ENCODE measurements at places on chromosomes 1 and 21. TPM values are rescaled to one million over a fixed set of nuclear protein-coding genes. Genes with fewer than 3 reads are reported as not detected.

The DMBX1 gene
- total RNA-seq, result not detected

The ANGPTL7 gene
- 0.79 TPM for total RNA-seq

- H3K27me3 ChIP-seq, result no peaks in the 10 kb centered on the region
- H3K4me3 ChIP-seq, result no peak overlapping the region
- H3K4me1 ChIP-seq, result peaks cover 3% of the 10 kb centered on the region
- no peaks in the 10 kb centered on the region for H3K36me3 ChIP-seq
- no peak overlapping the region for H3K27ac ChIP-seq
These were observed 109.4 kb downstream of the NRDC start for GRCh38 chr1:51768971-51769588.

The GSTM1 gene
- total RNA-seq, result not detected

The RIMS3 gene
- 5.6 TPM for total RNA-seq

The HES2 gene
- 16.1 TPM for total RNA-seq

GRCh38 chr1:46489638-46490405, at the start of gene DMBX1:
DMBX1 (plus strand) TSS chr1:46489836; CDS start chr1:46507011, 17,175 bp downstream.
- DNase-seq, result peak; percentile 58
- peak within 1 kb of the TSS; percentile 14 for H3K4me3 ChIP-seq
- H3K27me3 ChIP-seq, result peaks cover 100% of the 10 kb centered on the region
- H3K27ac ChIP-seq, result no peak within 1 kb of the TSS
- H3K36me3 ChIP-seq, result no peaks in the 10 kb centered on the region

GRCh38 chr21:35243171-35243570, 194.1 kb upstream of the RUNX1 start:
- no peak overlapping the region for H3K27ac ChIP-seq
- no peaks in the 10 kb centered on the region for H3K4me1 ChIP-seq
- no peak overlapping the region for H3K4me3 ChIP-seq
- no peaks in the 10 kb centered on the region for H3K36me3 ChIP-seq
- no peaks in the 10 kb centered on the region for H3K27me3 ChIP-seq
- DNase-seq, result no peak

- H3K27me3 ChIP-seq, result no peaks in the 10 kb centered on the region
- no peak overlapping the region for H3K4me3 ChIP-seq
- no peak overlapping the region for H3K27ac ChIP-seq
- no peaks in the 10 kb centered on the region for H3K36me3 ChIP-seq
These were observed 14.4 kb upstream of the GOLT1A start for GRCh38 chr1:204227996-204228785.

The F3 gene
- 72.4 TPM for total RNA-seq

- H3K27me3 ChIP-seq, result no peaks in the 10 kb centered on the region
- H3K4me1 ChIP-seq, result no peaks in the 10 kb centered on the region
- H3K36me3 ChIP-seq, result no peaks in the 10 kb centered on the region
- no peak overlapping the region for H3K27ac ChIP-seq
These were observed 8.1 kb upstream of the LBR start for GRCh38 chr1:225435957-225436392.

GRCh38 chr1:211932231-211932932, 101.8 kb upstream of the LPGAT1 start:
- no peak overlapping the region for H3K4me3 ChIP-seq
- H3K36me3 ChIP-seq, result no peaks in the 10 kb centered on the region
- peaks cover 23% of the 10 kb centered on the region for H3K4me1 ChIP-seq
- H3K27ac ChIP-seq, result no peak overlapping the region
- no peak for DNase-seq
- no peaks in the 10 kb centered on the region for H3K27me3 ChIP-seq

The CERS2 gene
- 114 TPM for total RNA-seq

The HFM1 gene
- 0.14 TPM for total RNA-seq

GRCh38 chr21:38918607-38919346, 113.0 kb downstream of the ETS2 start:
- peak; percentile 7 for DNase-seq
- H3K27me3 ChIP-seq, result no peaks in the 10 kb centered on the region
- H3K27ac ChIP-seq, result peak overlapping the region; percentile 68
- no peaks in the 10 kb centered on the region for H3K36me3 ChIP-seq
- H3K4me1 ChIP-seq, result peaks cover 39% of the 10 kb centered on the region

The CNR2 gene
- total RNA-seq, result not detected

The GALNT2 gene
- 40.0 TPM for total RNA-seq

DNA sequence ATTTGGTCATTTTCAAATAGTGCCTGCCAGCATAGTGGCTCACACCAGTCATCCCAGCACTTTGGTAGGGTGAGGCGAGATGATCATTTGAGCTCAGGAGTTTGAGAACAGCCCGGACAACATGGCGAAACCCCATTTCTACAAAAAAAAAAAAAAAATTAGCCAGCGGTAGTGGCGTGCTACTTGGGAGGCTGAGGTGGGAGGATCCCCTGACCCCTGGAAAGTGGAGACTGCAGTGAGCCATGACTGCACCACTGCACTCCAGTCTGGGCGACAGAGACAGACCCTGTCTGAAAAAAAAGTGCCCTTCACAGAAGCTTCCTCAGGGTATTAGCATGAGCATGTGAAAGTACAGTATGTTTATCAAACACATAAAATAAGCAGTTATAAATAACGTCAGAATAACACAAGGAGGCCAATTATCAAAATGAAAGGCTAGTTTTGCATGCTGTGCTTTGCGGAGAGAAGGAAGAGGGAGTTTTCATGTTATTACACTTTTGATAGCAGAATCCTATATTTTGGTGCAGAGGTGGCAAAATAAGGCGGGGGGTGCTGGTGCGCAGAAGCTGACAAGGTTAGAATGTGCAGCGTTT, 781 bp upstream of the METTL13 start:
- H3K4me1 ChIP-seq, result peaks cover 13% of the 10 kb centered on the region
- H3K36me3 ChIP-seq, result no peaks in the 10 kb centered on the region
- no peaks in the 10 kb centered on the region for H3K27me3 ChIP-seq
- DNase-seq, result no peak
- peak overlapping the region; percentile 92 for H3K27ac ChIP-seq
- peak overlapping the region; percentile 36 for H3K4me3 ChIP-seq

The LRRIQ3 gene
- total RNA-seq, result not detected

DNA sequence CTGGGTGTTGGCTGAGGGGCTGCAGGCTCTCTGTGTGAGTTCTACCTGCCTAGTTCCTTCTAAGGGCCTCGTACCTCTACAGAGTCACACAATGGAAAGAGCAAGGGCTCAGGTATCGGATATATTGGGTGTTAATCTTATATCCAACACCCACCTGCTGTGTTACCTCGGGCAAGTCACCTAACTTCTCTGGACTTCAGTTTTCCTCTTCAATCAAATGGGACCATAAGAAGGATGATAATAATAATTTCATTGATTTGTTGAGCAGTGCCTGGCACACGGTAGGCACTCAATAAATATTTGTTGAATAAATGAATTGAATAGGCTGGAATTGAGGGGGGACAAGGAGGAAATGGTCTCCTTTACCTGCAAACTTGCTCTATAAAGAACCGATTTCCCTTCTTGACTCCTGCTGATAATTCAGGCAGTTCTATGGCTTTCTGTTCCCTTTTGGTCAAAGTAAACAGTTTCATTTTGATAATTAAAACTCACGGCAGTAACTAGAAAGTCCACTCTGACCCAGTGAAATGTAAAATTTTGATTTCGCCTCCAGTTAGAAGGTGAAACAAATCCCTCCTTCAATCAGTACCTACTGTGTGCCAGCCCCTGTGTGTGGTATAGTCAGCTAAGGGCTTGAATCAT, 16.5 kb upstream of the MAN1C1 start:
- no peaks in the 10 kb centered on the region for H3K27me3 ChIP-seq
- peaks cover 6% of the 10 kb centered on the region for H3K4me1 ChIP-seq
- H3K36me3 ChIP-seq, result no peaks in the 10 kb centered on the region

The RGS7 gene
- 1.5 TPM for total RNA-seq

DNA sequence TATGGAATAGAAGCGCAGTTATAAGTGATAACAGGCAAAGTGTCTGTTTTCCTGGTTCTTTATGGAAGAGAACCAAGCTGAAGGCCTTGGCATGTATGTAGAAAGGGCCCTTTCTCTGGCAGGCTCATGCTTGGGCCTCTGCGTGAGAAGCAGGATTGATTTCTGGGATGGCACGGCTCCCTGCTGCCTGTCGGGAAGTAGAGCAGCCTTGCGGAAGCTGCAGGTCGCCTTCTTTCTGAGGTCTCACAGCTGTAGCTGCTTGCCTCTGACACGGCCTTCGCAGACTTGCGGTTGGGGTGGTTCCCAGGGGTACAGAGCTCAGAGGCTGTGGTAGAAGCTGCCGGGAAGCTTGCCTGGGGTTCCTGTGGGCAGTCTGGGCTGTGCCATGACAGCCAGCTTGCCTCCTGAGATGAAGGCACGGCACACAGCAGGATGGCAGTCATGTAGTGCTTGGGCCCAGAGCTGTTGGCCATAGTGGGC, 39.4 kb downstream of the TRAPPC10 start:
- H3K36me3 ChIP-seq, result peaks cover 14% of the 10 kb centered on the region
- DNase-seq, result no peak
- H3K27ac ChIP-seq, result peak overlapping the region; percentile 72

Data from transverse colon (tissue), 4 donors.